Stimulated activated CD8-positive, alpha-beta memory T cell treated with anti-CD3 and anti-CD28 coated beads, Interleukin-4, amount 100 ng/mL, for 24 hours (primary cell): ENCODE measurements at places on chromosomes 16 and 17.

DNA sequence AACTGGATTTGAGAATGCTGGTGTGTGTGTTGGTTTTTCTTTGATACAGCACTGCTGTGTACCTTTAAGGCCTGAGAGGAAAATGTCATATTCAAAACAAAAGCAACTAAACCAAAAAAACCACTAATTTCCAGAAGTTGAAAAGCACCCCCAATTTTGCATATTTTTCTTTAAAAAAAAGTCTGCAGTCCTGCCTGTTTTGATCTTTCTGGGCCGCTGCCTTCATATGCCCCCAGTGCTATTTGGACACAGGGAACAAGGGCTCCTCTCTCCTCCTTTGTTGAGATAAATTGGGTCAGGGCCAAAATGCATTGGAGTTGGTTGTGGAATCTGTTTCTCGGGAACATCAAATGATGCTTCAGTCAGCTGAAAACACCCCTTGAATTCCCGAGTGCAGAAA is 26.9 kb downstream of the GPT2 start:
- DNase-seq, result no peak

DNA sequence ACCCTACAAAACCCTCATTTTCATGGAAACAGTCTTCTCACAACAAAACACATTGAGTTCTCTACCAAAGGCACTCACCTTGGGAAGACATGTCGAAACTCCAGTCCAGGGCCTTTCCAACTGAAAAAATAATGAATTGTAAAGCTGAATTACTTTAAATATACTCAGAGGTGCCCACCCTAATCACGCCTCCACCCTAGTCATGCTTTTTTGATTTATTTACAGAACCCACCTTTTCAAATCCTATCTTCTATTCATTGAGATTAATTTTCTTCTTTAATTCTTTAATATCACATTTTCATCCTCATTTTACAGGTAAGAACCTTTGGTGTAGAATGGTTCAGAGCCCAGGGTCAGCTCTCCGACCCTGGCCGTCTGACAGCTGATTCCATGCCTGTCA is at the start of gene CPHXL2:
Gene CPHXL2, minus strand, starts transcription at position 101 of the 400 bp plus-strand sequence. Its CDS starts 10 bp downstream, at position 91.
- no peak for DNase-seq

DNA sequence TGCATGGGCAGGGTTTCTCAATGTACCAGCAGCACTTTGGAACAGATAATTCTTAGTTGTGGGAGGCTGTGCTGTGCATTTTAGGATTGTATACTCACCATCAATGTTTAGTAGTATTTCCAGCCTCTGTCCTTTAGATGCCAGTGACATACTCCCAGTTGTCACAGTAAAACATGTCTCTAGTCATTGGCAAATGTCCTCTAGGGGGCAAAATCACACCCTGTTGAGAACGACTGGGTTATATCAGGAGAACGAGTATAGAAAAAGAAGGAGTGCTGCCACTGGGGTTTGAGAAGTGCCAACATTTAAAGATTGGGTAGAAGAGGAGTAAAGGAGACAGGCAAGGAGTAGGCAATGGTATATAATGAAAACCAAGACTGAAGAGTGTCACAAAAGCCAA is 37.9 kb upstream of the SMIM36 start:
- no peak for DNase-seq

- no peak for DNase-seq
Observed at GRCh38 chr17:47952171-47953021, 5.3 kb downstream of the PRR15L start.

- no peak for DNase-seq
Observed at GRCh38 chr17:55478971-55479370, 32.3 kb downstream of the SMIM36 start.

GRCh38 chr16:67647681-67648080 is 2.7 kb downstream of the CARMIL2 start:
- no peak for DNase-seq

DNA sequence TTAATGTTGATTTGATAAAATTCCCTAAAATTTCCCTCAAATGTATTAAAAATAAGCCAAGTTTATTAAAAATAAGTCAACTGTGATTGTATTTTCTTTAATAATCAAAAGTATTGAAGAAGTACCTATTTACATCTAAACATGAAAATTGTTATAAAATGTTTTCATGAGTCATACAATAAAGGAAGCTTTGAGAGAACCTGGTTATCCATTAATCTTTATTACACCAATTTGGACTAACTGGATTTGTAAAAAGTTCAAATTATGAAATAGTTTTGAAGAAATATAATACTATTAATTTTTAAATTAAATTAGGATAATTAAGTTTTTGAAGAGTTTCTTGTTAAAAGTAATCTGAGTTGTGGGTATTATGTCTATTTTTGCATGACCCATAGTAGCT is 63.8 kb downstream of the COX10 start:
- DNase-seq, result no peak

DNA sequence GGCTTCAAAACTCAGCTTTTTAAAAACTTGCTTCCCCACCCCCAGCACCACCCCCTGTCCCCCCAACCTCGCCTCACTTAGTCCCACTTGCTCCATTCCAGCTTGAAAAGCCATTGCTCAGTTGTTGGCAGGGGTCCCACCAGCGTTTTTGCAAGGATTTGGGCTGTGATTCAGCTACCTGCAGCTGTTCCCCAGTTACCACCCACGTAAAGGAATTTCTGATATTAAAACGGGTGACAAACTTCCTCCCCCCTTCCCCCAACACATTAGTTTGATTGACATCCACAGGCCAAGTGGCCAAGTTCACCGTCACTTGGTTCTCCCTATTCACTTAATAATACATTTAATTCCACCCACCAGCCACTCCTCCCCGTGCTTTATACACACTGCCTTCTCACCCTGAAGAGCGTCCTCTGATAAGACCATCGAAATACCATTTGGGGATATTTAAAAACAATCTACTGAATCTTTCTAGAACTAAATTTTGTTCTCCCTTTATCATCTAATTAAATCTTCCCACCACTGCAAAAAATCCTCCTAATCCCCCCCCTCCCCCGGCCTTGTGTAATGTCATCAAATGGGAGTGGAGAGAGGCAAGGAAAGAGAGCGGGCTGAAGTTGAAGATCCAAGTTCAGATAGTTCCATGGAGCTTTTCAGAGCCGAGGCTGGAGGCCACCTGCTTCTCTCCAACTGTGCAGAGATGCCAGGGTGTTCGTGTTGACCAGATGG is 55.1 kb downstream of the SOX9 start:
- no peak for DNase-seq

DNA sequence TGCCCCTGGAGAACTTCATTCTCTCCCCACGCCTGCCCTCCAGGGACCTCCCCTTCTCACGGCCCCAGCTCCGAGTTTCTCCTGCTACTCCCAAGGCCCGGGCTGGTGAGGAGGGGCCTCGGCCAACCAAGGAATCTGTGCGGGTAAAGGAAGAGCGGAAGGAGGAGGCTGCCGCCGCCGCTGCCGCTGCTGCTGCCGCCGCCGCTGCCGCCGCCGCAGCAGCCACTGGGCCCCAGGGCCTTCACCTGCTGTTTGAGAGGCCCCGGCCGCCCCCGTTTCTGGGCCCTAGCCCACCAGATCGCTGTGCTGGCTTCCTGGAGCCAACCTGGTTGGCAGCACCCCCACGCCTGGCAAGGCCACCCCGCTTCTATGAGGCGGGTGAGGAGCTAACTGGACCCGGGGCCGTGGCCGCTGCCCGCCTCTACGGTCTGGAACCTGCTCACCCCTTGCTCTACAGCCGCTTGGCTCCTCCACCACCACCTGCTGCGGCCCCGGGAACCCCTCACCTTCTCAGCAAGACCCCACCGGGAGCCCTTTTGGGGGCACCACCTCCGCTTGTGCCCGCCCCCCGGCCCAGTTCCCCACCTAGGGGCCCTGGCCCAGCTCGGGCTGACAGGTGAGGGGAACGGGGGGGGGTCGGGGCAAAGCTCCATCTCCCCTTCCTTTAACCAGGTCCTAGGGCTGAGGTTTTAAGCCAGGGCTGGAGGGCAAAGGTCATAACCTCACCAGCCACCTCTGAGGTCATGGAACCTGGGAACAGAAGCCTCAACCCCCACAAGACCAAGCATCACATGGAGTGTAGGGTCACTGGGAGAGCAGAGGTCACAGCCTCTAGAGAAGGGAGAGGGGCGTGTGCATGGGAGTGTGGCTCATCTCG is 11.0 kb downstream of the FBRS start:
- DNase-seq, result no peak

DNA sequence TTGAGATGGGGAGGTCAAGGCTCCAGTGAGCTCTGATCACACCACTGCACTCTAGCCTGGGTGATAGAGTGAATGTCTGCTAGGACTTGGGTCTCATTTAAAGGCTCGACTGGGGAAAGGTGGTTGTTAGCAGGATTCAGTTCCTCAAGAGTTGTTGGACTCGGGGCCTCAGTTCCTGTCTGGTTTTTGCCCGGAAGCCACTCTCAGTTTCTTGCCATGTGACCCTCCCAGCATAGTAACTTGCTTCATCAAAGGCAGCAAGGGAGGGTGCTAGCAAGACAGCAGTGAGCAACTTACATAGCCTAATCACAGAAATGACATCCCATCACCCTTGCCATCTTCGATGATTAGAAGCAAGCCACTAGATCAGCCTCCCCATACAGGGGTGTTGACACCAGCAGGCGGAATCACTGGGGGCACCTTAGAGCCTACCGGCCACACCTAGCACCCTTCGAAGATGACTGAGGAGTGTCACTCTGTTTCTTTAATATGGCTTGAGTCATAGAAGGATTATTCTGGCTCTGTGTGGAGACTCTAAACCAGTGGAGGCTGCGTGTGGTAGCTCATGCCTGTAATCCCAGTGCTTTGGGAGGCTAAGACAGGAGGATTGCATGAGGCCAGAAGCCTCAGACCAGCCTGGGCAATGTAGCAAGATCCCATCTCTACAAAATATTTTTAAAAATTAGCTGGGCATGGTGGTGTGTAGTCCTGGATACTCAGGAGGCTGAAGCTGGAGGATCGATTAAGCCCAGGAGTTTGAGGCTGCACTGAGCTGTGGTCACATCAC is 13.2 kb upstream of the SCNN1B start:
- DNase-seq, result no peak

DNA sequence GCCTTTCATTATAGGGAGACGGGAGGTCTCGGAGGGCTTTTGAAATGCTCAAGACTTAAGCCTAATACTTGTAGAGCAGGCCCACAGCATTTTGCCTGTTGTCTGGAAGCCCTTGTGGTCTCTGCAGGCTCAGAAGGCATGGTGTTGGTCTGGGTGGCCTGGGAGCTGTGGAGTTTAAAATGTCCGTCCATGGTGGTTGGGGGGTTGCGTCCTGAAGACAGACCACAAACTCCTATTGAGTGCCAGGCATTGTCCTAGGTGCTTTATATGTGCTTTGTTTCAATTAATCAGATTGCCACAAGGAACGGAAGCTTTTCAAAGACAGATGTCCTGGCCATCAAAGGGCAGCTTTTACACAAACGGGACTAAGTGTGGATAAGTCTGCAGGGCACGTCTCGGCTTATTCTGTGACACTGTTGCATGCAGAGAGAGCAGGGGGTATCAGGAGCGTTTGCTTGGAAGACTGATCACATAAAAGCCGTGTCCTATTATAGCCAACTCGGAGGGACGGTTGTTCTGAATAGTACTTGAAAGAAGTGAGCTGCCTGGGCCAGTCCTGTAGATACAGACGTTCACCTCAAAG is 7.8 kb downstream of the NTN1 start:
- no peak for DNase-seq

DNA sequence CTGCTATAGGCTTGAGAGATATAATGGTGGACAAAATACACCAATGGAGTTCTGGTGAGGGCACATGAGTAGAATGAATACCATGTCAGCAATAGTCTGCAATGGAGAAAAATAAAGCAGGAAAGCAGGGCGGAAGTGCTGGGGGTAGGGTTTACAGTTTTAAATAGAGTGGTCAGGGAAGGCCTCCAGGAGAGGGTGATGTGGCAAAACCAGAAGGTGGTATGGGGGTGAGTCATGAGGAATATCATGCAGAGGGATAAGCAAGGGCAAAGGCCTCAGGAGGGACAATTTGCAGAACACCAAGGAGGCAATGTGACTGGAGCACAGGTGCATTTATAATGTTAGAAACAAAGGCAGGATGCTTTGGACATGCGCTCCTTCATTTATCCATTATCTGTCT is 102.0 kb downstream of the ITFG1 start:
- DNase-seq, result no peak

DNA sequence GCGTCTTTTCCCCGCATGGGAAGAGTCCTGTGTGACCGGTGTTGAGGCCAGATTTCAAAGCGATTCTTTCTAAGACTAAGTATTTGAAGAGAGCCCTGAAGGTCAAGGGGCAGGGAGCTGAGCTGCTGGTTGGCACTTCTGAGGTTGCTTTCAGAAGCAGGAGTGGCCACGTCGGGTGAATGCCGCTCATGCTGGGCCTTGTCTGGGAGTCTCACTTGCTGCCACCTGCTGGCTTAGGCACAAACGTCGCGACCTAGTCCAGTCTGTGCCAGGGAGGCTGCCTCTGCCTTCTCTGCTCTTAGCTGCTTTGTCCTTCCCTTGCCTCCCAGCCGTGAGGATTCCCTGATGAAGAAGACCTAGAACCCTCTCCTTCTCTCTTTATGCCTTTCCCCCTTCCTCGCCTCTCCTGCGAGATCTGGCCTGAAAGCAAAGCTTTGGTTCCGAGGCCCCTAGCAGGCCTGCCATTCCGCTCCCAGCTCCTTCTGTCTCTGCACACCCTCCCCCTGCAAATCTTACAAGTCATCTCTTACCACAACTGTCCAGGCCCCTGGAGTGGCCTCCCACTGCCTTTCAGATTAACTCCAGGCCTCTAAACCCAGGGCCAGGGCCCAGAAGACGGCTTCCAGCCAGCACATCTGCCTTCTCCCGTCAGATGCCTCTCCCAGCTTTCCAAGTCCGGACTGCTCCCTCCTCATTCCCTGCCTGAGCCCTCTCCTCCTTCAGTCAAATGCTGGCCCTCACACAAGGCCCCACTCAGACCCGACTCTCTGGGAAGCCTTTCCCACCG is 11.4 kb downstream of the CTNS start:
- DNase-seq, result no peak

DNA sequence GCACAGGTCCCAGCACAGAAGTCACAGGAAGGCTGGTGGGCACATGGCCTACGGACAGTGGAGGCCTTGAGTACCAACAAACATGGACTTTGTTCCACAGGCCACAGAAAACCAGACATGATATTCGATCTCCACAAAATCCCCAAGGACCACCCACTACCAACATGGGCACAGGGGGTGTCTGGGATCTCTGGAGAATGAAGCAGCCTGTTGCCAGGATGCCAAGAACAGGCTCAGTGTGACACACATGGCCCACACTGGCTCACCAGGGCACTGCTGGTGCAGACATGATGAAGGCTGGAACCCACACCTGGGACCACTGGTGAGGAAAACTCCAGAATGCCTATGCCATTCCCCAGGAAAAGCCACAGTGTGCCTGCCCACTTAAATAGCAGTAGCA is 120.2 kb downstream of the C16orf78 start:
- DNase-seq, result no peak

DNA sequence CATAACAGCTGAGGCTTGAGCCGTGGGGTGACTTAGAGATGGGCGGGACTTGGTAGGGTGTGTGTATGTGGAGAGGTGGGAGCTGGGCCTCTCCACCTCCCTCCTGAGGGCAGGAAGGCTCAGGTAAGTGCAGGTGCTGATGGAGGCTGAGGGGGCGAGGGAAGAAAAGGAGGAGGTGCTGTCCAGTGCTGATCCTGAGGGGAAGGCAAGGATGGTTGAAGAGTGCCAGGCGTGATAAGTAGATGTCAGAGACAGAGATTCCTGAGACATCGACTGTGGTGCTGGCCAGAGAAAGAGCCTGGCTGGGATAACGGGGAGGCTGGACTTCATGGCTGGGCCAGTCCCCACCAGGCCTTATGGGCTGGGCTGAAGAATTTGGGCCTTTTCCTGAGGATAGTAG is 159.1 kb downstream of the SDK2 start:
- no peak for DNase-seq
